Nephron progenitor cell (in vitro differentiated cells): ENCODE measurements at places on chromosomes 7 and 10.

DNA sequence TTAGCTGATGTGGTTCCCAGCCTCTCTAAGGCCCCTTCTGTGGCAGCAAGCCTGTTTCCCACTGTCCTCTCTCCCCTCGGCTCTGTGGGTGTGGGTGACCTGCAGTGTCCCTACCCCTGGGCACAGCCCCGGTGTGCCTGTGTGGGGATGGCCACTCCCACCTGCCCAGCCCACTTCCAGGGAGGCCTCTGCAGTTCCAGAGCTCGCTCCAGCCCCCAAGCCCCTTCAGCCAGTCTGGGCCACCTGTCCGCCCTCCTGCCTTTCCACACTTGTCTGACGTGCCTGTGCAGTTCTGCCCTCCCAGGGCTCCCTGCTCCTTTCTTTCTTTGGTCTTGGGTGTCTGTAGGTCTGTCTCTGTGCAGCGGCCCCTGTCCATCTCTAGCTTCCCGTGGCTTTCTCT lies 127.0 kb upstream of the PPIF start:
- DNase-seq = peak; percentile 27

DNA sequence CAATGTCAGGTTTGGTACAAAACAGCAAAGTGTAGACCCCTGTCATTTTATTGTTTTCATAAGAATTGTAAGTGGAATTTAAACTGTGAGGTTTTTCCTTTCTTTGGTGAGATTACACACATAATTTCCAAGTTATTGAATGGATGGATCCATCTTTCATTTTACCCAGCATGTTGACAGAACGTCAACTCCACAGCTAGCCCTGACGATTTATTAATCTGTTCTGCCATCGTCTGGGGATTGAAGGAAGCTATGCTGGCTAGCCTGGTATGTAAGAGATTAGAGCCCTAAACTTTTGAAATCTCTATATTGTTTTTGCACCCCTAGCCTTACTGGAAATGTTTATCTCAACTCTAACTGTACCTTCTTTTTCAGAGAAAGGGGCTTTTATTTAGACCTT lies 8.6 kb downstream of the WNT16 start:
- DNase-seq = no peak

- no peak for DNase-seq
Observed at GRCh38 chr10:131355056-131355455, 43.5 kb upstream of the TCERG1L start.

GRCh38 chr7:16298221-16298620 lies 123.1 kb downstream of the CRPPA start:
- no peak for DNase-seq

DNA sequence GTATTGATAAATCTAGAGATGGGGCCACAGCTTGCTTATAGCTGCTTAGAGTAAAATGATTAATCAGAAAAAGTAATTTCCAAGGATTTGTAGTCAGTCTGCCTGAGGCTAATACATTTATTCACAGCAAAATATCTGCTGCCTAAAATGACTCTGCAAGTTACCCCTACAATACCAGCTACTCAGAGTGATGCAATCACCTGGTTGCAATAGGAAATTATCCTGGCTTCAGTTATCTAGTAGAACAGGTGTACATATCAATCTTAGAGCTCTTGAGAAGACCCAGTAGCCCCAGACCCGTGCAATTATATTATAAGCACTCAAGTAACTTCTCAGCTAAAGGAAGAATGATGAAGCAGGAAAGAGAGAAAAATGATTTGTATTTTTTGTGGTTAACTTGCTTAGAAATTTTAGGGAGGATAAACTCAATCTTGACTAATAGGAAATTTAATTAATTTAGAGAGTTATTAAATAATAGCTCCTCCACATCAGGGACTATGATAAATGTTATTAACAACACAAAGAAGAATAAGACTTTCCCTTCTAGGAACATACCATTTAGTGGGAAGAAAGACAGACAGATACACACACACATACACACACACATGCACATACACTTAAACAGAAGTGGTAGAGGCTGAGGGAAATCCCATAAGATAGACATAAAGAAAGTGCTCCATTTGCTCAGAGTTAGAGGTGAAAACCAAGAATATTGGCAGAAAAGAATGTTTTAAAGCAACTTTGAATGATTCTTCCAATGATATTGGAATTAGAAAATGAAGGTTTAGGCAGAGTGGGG lies 140.4 kb upstream of the PRSS1 start:
- DNase-seq = no peak

GRCh38 chr10:120161111-120161510 lies 268.6 kb downstream of the SEC23IP start:
- no peak for DNase-seq

DNA sequence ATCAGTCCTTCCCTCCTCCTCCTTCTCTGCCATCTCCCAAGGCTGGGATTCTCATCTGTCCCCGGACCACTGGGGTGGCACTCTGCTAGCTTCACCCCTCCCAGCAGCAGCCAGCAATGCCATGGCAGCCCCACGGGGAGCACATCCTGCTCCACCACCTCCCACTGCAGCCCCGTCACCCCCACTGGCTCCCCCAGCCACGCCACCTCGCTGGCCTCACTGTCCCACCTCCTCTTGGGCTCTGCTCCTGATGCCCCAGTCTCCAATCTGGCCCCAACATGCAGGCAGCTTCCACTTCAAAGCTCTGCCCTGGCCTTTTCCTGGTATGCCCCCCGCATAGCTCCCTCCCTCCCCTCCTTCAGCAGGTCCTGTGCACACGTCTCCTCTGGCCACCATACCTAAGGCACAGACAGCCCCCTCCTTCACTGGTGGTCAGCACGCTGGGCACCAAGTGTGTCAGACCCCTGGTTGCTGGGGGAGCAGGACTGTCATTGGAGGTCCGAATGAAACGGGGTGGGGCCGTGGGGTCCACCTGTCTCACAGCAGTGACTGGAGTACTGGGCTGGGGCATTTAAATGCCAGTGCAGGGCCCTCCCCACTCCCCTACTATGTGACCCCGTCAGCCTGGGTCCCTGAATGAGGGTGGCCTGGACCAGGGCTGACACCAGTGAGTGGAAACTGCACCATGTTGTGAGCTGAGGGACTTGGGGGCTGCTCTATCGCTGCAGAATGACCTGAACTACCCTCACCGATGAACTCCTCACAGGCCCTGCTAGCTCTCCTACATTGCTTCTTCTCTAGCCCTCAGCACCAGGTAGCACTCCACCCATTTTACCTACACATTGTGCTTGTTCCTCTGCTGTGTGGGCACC lies 38.7 kb downstream of the RASGEF1A start:
- DNase-seq = peak; percentile 2

GRCh38 chr7:150401861-150402631 lies 22.9 kb downstream of the ZNF775 start:
- no peak for DNase-seq

GRCh38 chr7:968205-969105 lies 6.9 kb downstream of the COX19 start:
- DNase-seq = no peak

DNA sequence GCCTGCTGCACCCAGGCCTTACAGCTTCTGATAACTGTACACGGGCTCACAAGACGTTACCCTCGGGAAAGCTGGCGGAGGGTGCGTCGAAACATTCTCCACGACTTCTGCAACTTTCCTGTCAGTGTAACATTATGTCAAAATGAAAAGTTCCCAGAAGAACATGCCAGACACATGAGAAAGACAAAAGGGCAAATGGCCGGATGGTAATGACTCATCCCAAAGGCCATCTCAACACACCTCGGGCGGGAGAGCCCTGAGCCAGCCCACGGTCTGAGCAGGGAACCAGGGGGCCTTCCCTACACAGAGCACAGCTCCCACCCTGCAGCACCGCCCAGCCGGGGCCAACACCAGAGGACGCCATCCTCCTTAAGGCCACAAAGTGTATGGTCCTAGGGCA lies 118.7 kb downstream of the MAD1L1 start:
- no peak for DNase-seq

GRCh38 chr10:132122939-132123445 lies 57.2 kb downstream of the JAKMIP3 start:
- no peak for DNase-seq

DNA sequence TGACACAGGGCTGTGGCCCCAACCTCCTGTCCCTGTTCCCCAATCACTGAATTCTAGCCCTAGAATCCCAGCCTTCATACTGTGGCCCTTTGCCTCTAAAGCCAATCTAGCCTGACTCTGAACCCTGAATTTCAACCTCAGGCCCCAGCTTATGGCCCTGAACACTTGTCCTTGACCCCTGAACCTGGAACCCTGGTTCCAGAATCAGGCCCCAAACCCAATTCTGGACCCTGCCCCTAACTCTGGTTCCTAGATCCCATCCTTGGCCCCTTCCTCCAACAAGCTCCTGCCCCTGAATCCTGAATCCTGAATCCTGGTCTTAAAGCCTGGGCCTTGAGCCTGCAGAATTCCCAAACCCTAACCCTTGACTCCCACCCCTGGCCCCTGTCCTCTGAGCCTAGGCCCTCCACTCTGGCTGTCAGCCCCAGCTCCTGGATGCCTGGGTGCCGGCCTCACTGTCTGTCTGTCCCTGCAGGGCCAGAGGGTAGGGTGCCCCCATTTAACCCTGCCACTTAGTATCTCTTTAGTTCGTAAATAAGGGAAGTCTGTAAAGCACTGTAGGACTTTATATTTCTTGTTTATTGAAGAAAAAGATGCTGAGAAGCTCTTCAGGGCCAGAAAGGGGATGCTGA lies 1.3 kb downstream of the INPP5A start:
- DNase-seq = no peak

- no peak for DNase-seq
Observed at GRCh38 chr10:119491966-119492757, 50.4 kb downstream of the RGS10 start.

GRCh38 chr10:124388823-124389612 lies 29.7 kb downstream of the OAT start:
- DNase-seq = peak; percentile 98
